ENCODE measurements at places on chromosomes 2 and 18.

- DNase-seq: no peak
Observed at GRCh38 chr18:69161383-69162028, 239.2 kb upstream of the DOK6 start.

DNA sequence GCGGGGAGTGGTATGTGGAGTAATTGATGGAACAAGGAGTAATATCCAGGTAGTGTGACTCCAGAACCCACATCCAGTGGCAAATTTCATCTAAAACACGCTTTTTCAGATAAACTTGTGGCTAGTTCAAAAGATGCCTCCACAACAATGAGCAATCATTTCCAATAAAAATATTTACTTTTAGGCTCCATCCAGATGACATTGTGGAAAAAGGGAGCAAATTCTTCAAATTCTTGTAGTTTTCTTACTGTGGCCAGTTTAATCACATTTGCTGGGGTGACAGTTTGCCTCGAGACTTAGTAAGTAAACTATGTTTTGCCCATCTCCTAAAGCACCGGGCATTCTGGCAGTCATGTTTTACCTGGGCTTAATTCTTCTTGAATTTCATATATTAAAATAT is 243.6 kb downstream of the IRS1 start:
- no peak for DNase-seq

GRCh38 chr2:8573234-8573941 is 108.5 kb upstream of the ID2 start:
- no peak for DNase-seq

DNA sequence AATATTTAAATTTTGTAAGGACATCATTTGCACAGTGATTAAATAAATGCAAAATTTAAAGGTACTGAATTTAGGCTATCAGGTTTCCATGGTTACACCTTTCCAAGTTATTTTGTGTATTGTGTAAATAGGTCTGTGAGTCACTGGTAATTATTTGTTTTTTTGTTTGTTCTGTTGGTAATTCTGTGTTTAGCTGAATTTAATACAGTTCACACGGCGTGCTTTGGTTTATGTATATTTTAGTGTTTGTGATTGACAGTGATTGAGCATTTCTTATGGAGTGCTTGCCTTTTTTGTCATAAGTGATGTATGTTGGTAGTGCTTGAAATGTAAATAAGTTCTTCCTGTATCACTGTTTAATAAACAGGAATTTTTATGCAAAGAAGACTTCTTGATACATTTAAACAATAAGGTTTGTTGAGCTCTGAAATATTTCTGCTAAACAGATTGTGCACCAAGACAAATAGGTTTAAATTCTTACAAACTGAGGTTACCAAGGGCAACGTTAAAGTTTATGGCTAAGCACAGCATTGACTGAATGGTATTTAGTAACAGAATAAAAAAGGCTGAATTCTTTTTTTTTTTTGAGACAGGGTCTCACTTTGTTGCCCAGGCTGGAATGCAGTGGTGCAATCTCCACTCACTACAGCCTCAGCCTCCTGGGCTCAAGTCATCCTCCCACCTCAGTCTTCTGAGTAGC is 38.3 kb upstream of the DLX1 start:
- no peak for DNase-seq

- no peak for DNase-seq
Observed at GRCh38 chr2:217471319-217471718, 531.5 kb downstream of the TNS1 start.

DNA sequence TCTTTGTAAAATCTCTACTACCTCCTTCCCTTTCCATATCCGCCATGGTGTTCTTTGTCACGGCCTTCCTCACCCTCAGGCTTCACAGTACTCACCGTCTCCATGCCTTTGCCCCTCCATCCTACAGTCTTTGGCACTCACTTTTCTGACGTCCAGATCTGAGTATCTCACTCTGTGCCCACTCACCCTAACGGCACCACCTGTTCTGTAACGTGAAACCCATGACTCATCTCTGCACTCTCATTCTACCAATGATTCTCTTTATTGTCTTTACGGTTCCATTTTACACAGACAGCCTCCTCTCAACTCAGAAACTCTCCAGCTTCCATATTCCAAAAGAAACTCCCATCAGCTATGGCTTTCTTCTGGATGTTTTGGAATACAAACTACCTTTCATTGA is 56.7 kb downstream of the NETO1 start:
- DNase-seq: no peak

- DNase-seq: no peak
Observed at GRCh38 chr2:47152803-47153202, 2.3 kb downstream of the STPG4 start.

- DNase-seq: peak; percentile 19
Observed at GRCh38 chr18:62957885-62958472, 242.6 kb downstream of the PHLPP1 start.

DNA sequence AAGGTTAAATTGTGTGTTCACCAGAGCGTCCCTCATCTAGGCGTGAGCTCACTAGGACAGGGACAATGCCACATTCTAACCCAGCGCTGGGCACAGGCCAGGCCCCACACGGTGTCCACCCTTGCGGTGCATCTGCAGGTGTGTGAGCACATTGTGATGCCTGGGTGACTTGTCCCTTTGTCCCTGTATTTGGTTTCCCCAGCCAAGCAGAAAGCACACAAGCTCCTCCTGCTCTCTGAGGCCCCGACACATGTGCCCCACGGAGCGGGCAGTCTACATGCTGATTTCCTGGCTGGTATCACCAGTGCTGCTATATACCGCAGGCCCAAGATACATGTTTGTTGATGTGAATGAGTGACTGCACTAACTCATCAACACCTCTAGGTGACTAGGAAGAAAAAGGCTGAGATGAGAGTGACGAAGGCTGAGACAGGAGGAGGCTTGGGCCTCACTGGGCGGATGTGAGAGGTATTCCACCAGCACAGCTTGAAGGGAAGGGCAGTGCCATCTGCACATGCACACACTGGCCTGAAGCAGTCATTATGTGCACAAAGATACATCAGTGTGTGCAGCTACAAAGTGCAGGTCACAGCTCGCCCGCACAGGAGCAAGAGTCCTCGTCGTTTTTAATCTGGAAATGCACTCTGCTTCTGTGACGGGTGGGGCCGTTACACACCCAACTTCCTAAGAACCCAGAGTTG is 205.9 kb downstream of the EIPR1 start:
- DNase-seq: no peak

DNA sequence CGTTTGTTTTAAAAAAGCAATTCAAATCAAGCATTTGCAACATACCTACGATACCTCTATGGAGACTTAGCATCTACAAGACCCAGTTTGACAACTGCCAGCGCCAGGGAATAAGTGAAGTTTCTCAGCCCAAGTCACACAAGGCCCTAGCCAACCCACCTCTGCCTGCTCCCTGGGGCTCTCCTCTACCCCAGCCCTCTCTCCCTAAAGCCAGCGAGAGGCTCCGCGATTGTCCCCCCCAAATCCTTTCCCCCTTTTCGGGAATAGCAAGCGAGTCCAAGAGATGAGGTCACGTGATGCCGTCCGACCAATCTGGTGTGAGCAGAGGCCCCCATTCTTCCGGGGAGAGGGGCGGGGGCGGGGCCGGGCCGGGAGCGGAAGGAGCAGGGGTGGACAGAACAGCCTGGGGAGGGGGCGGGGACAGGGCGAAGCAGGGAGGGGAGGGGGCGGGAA is 102.2 kb upstream of the RAB6C start:
- peak; percentile 83 for DNase-seq

DNA sequence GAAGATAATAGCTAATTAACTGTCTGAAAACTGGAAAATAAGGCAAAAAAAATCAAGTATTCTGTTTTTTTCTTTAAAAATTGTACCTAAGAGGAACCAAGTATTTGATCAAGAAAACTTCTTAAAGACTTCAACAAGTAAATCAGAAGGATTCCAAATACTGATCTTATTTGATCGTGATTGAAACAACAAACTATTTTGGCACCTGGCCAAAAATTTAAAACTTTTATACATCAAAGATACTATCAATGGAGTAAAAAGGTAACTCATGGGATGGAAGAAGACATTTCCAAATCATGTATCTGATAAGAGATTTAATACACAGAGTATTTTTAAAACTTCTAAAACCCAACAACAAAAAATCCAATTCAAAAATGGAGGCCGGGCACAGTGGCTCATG is 46.7 kb downstream of the CFAP210 start:
- DNase-seq: no peak

DNA sequence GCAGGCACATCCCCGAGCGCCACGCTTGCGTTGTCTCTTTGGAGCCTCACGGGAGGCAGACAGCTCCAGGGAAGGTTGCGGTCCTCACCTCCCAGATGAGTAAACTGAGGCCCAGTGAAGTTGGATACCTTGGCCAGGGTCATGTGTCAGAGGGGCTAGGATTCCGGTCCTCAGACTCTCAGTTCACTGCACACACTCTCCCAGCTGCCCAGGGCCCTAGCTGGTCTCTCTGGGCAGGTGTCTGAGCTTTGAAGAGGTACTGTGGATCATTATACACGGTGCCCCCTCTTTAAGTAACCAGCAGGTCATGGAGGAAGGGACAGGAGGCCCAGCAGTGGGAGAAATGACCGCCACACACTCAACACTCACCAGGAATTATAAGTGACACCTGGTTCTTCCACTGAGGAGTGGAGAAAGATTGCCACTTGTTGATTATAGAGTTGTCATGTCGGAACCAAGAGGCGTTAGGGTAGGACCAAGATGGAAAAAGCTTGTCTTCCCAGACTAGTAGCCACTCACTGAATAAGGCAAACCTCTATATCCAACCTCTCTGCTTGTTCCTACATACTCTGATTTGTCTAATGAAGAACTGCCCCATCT is 588 bp downstream of the TMEM214 start:
- no peak for DNase-seq

DNA sequence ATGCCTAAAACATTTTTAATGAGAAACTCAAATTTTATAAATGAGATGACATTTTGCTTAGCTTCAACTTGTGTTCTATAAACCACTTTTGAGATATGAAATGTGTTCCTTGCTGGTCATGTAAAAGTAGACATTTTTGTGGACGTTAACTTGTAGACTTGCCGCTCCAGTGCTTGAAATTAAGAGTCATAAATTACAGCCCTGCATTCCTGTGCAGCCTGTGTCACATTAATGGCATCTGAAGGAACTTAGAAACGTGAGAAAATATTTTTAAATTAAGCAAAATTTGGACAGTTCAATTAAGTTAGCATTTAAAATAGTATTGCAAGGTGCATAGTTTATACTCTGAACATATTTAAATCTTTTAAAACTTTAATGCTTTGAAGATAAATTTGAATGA is 98.3 kb upstream of the LDLRAD4 start:
- DNase-seq: no peak

DNA sequence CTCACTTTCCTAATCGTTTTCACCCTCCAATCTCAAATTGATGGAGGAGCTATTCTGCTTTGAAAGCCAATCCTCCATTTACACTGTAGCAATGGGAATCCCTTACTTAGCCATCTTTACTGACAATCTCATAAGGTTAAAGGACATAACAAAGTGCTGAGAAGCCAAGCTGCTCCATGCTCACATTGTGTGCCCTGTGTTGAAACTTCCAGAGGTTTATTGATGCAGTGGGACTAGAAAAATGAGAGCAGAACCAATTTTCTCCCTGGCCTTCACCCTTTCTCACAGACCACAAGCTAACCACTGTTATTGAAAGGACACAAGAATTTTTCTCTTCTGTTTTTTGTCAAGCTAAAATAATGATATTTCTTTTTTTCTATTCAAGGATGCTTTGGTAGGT is 63.8 kb downstream of the CSRNP3 start:
- no peak for DNase-seq

- no peak for DNase-seq
Observed at GRCh38 chr2:39621596-39621995, 44.1 kb upstream of the TMEM178A start.

DNA sequence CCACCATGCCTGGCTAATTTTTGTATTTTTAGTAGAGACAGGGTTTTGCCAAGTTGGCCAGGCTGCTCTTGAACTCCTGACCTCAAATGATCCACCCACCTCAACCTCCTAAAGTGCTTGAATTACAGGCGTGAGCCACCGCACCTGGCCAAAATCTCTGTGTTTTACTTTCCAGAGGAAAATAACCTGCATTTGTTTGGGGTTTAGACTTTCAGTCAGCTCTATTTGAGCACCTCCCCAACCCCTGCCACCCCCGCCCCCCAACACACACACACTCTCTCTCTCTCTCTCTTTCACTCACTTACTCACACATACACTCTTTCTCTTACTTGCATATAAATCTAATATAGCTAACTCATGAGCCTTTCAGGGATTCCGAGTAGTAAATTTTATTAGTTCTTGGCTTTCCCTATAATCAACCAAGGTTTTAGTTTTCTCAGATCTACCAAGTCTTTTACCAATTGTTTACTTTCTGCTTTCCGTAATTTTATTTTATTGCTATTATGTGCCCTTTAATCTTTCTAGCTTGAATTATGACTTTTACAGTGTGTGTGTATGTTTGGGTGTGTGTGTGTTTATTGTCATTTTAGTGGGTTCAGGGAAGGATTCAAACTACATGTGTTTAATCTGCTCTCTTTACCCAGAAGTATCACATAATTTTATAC is 24.5 kb downstream of the MFSD6 start:
- DNase-seq: no peak

GRCh38 chr2:207136874-207137273 is 28.9 kb downstream of the KLF7 start:
- DNase-seq: no peak

GRCh38 chr18:13239171-13239956 is 20.8 kb downstream of the LDLRAD4 start:
- DNase-seq: no peak

- no peak for DNase-seq
Observed at GRCh38 chr2:2251255-2251654, 79.8 kb downstream of the MYT1L start.

- DNase-seq: no peak
Observed at GRCh38 chr2:27212626-27213471, 781 bp upstream of the SLC5A6 start.

DNA sequence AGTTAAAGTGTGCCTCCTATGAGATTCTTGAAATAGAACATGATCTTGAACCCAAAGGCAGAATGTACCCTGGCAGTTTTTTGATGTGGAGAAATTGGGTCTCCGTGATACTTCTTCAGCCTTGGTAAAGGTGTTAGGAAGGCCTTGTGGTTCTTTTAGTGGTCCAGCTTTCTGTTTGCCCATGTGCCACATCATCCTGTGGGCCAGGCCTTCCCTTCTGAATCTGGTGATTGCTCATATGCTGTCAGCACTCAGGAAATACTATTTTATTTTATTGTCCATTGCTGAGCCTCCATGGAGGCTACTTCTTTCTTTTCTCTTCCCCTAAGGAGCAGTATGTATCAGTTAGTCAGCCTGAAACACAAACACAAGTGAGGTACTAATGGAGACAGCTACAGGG is 52.9 kb downstream of the CCDC141 start:
- no peak for DNase-seq

GRCh38 chr2:240783819-240784621 is 36.0 kb downstream of the KIF1A start:
- no peak for DNase-seq

DNA sequence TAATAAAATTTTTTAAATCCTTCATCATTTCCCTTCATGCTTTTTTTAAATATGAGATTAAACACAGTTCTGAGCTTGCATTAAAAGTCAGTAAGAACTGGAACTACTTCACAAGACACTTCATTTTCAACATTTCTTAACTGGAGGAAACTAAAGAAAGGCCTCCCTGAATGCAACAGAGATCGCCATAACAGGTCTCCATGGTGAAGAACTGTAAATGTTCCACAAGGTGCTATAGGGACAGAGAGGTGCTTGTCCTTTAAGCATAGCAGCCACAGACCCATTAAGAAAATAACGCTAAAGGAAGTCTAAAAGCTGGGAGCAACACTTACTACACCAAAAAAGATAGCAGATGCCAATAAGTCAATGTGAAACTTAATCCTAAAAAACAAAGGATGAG is 8.5 kb downstream of the STAM2 start:
- DNase-seq: no peak
